Sciatic nerve (tissue), 2 donors: ENCODE measurements at places on chromosomes 7 and 10. TPM values are rescaled to one million over a fixed set of nuclear protein-coding genes. Genes with fewer than 3 reads are reported as not detected.

ENKUR gene
- 0.09 TPM for total RNA-seq

FAM25C gene
- not detected for total RNA-seq

FRAT1 gene
- total RNA-seq, result 4.1 TPM

C10orf143 gene
- total RNA-seq, result 4.8 TPM

HKDC1 gene
- 12.0 TPM for total RNA-seq

CLDN3 gene
- total RNA-seq, result not detected

SPDYE5 gene
- not detected for total RNA-seq

DNA sequence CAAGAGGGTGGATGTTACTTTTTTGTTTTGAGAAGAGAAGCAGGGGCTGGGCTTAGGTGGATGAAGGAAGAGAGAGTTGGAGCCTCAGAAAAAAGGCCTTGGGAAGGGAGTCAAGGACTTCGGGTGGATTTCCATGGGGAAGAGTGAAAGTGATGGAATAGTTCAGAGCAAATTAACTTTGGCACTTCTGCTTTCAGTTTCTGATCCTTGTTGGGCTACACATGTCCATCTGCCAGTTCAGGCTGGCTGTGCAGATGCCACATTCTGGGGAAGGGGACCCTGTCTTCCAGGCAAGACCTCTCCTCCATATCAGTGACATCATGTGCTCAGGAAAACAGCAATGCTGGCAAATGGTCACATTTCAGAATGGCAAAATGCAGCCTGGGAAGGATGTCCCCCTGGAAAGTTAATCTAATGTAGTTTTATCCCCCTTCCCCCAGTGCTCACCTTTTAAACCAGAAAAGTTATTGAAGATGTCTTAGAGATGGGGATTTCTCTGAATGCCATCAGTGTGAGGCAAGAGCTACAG, 86.0 kb downstream of the WDFY4 start:
- no peak for DNase-seq

GRCh38 chr7:88278881-88279280, 27.8 kb downstream of the STEAP4 start:
- no peak for DNase-seq

DNA sequence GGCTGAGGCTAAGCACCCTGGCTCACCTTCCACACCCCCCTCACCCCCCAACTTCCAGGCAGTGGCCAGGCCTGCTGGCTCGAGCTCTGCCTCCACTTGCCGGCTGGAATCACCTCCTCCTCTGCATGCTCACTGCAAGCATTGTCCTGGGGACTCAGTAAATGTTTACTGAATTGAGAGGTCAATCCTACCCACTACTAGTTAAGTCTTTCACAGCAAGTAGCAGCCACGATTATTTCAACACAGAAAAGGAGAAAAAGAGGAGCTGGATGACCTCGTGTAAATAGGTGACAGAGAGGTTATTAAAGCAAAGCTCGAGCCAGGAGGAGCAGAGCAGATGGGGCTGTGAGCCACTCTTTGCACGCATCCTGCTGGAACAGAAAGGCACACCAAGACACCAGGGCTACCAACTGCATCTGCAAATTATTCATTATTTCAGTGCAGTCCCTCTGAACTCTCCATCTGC, 32.1 kb downstream of the HIPK2 start:
- DNase-seq, result no peak

- no peak for DNase-seq
These were observed 177.7 kb downstream of the PRKCQ start for GRCh38 chr10:6402349-6402709.

- no peak for DNase-seq
These were observed 9.3 kb downstream of the ZNF212 start for GRCh38 chr7:149248777-149249176.

DNA sequence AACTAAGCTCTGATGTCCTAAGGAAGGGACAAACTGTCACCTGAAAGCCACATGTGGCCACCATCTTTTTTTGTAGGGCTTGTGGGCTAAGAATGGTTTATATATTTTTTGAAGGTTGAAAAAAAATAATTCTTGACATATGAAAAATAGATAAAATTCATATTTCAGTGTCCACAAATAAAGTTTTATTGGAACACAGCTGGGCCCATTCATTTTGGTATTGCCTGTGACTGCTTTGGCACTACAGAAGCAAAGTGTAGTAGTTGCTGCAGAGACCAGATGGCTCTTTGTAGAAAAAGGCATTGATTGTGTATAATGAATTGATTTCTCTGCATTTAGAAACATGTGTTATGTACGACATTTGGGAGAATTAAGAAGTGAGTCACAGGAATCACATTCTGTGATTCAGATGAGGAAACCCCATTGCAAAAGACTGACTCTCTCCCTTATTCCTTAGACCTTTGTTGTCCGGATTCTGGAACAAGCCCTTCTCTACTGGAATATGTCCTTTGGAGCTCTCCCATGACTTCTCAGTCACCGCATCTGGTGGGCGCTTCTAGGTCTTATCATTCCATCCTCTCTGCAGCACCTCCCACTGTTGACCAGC, 438.7 kb downstream of the LRMDA start:
- no peak for DNase-seq

GRCh38 chr7:158617737-158618128, 30.1 kb upstream of the PTPRN2 start:
- no peak for DNase-seq

DNA sequence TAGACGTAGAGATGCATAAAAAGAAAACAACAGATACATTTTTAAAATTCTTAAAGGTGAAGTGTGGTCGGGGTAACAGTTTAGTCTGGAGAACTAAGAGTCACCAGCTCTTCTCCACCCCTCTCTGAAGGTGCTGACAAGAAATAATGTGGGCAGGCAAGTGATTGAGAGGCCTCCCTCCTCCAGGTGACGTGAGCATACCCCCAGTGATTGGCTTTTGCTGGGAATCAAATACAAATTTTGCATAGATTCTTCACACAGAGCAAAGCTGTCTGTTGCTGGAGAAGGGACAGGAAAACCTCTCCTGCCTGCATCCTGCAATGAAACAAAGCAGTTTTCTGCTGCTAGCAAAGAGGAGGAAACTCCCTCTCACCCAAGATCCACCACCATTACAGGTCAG, 115.0 kb downstream of the DGKB start:
- no peak for DNase-seq

DNA sequence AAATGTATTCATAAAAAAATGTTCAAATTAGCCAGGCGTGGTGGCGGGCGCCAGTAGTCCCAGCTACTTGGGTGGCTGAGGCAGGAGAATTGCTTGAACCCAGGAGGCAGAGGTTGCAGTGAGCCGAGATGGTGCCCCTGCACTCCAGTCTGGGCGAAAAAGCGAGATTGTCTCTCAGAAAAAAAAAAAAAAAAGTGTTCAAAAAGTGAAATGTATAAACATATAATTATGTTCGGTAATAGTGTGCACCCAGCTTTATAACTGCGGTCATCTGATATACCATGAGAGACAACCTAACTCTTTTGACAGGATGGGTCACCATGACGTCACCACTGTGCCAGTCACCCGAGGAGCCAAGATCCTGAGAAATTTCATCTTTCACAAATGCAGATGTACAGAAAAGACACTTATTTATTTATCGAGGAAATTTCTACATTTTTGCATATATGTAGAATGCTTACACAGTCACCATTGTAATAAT, 594 bp upstream of the RP9 start:
- no peak for DNase-seq

DNA sequence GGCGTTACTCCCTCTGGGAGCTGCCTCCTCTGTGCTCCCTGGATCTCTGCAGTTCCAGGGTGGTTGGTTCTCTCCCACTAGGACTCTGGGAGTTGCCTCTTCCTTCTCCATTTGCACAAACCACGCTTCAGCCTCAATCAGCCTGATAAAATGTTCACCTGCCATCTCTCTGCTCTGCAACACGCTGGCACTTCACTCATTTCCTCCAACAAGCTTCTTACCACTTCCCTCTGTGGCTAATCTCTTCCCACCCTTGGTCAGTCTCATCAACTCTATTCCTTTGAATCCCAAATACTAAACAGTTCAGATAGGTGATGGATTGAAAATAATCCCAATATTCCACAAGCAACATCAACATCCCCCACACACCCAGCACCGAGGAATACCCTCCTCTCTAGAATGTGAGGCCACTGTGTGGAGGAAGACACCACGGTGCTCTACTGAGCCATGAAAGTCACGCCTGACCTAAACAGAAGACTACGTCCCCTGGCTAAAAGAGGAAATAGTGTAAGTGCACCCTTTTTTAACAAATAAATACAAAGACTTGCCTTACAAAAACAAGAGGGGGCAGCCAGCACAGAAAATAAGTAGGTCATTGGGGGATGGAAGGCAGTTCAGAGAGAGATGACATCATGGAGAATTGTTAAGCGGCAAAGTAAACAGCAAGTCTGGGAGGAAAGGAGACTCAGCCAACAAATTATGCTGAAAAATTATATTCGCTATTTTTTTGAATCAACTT, 1.9 kb upstream of the FAM170B start:
- DNase-seq, result no peak

- no peak for DNase-seq
These were observed 17.2 kb downstream of the MMS19 start for GRCh38 chr10:97481071-97481470.

DNA sequence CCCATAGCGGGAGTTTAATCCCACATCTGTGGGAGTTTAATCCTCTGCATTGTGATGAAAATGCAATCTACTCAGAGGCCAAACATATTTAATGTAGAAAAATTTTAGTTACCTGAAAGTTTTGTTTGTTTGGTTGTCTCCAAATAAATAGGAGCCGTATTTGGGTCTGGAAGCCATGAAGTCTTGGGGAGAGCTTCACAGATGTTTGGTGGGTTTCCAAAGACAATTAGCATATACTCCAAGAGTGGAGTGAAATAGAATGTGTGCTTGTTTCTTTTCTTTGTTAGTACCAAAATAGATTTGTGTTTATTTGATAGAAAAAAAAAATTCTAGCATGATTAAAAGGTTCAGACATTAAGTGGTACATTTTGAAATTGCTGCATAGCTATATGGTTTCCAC, 50.9 kb downstream of the ANK3 start:
- no peak for DNase-seq

- no peak for DNase-seq
These were observed 135.9 kb downstream of the ZMYND11 start for GRCh38 chr10:271201-271600.

DNA sequence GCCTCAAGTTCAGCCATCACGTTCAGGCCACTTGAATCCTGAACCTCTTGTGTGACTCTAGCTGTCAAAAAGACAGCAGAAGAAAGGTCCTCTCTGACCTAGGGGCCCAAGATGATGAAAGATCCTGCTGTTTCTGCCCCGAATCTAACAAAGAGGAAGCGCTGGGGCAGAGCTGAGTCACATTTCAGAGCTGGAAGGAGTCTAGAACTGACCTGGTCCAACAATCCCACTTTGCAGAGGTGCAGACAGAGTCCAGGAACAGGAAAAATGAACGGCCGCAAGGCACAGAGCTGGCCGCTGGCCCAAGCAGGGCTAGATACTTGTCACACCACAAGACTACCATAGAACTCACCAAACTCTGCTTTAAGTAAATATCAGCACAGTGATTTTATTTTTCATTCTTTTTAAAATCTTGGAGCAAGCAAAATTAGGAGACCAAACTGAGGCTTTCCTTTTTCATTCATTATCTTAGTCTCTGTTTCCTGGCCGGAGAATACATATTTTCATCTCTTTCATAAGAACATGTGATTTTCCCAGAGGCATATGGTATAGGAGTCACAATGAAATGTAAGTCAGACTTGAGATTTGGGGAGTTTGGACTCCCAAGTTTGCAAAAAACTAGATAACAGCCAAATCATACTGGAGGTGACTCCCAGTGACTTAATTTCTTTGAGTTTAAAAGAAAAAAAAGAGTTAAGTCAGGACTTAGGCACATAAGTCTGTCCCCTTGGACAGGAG, 52.8 kb downstream of the CHST15 start:
- DNase-seq, result no peak

GRCh38 chr10:113541549-113541927, 11.3 kb upstream of the HABP2 start:
- DNase-seq, result no peak

- DNase-seq, result no peak
These were observed 78.3 kb downstream of the LRRC17 start for GRCh38 chr7:102991077-102991539.

DNA sequence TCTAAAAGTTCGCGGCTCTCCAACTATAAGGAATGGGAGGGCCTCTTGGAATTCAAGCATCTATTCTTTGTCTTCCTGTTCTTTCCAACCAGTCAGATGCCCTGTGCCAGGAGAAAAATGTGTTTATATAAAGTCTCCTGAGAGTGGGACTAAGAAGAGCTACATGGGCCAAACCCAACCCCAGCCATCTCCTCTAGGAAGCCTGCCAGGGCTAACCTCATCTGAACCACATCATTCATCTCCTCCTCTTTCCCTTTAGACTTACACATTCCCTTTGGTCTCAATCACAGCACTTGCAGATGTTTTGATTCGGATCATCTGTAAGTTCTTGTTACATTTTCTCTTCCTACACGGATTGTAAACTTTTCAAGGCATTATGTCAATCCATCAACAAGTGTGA, 62.6 kb downstream of the DOCK4 start:
- DNase-seq, result no peak

DNA sequence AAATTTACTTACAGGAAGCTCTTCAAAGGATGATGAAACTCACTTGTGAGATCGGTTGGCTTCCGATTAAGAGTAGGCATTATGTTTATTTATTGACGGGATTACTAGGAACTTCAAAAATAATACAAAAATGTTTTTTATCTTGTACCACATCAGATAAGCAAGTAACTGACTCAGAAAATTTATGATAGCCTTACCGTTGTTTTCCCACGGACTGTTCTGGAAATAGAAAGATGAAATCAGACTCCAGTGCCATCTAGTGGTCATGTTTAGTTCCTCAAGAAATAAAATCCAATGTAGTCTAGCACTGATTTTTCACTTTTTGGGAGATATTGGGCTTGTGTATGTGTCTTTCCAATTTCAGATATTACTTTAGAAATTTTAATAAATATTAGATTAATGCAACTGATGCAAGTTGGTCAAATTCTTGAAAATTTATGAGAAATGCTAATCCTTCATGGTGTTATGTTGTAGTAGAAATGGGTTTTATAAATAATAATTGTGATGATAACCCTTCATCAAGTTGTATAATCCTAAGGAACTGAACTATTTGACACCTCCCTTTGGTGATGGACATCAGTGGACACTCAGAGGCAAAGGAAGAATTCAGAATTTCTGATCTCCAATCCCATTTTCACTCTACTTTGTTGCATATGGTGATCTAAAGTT, 168.8 kb downstream of the TMEM26 start:
- no peak for DNase-seq

DNA sequence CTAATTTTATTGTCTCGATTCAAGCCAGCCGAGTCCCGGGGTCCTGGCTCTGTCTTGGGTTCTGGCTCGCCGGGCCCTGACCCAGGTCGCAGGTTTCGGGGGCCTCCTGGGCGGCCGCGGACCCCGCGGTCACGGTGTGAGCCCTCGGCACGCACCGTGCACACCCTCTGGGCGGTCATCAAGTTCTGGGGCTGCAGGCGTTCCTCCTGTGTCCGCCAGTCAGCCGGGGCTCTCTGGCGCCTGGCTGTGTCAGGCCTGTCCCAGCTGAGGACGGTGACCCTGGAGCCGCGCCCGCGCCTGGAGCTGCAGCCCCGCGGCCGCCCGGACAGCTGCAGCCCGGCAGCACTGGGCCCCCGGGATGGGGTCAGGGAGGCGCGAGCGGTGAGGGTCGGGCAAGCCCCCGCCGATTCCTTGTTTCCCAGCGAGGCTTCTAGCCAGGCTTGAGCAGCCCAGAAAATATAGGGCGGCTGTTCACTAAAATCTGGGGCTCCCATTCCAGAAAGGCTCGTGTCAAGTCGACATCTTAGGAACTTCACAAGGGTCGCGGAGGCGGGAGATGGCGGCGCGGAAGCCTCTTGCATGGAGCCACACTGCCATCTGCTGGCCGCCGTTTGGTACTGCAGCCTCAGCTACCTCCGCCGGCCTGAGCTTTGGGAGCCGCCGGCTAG, 4.2 kb upstream of the HOXA7 start:
- DNase-seq, result peak; percentile 94

GRCh38 chr7:11343818-11344413, 370.2 kb downstream of the PHF14 start:
- DNase-seq, result no peak
